Spleen (tissue), 13 donors: ENCODE measurements at places on chromosomes 2 and 18. TPM values are rescaled to one million over a fixed set of nuclear protein-coding genes. Genes with fewer than 3 reads are reported as not detected.

TNFAIP6 gene
- 3.5 TPM for total RNA-seq

ZNF521 gene
- 104 TPM for total RNA-seq

ALLC gene
- total RNA-seq: not detected

ZNF804A gene
- total RNA-seq: 0.54 TPM

ACSL3 gene
- total RNA-seq: 34.5 TPM

AQP4 gene
- 0.98 TPM for total RNA-seq

OSR1 gene
- total RNA-seq: not detected

SLC14A1 gene
- total RNA-seq: 11.3 TPM

PAX8 gene
- 2.3 TPM for total RNA-seq

DNA sequence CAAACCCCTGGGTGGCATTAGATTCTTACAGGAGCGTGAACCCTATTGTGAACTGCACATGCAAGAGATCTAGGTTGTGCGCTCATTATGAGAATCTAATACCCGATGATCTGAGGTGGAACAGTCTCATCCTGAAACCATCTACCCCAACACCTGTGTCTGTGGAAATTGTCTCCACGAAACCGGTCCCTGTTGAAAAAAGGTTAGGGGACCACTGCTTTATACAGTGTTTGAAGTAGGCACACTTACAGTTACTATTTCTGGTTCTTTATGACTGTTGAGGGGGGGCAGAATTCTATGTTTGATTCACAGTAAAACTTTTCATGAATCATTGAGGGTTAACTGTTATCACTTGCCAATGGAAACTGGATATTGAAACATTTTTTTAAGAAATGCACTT is 72.0 kb downstream of the RIF1 start:
- no peak for DNase-seq

DNA sequence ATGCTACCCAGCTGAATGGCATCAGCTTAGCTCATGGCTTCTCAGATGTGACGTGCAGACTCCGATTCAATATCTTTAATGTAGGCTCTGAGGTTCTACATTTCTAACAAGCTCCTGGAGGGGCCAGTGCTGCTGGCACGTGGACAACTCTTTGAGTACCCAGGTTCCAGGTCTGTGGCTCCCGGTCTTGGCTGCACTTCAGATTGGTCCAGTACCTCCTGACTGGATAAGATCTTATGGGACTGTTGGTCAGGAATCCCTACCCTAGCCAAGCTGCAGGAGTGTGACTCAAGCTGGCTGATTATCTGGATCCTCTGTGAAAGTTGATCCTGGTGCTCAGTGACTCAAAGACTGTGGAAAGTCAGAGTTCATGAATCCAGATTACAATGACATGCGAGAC is 222.1 kb downstream of the ANKRD30B start:
- no peak for DNase-seq

DNA sequence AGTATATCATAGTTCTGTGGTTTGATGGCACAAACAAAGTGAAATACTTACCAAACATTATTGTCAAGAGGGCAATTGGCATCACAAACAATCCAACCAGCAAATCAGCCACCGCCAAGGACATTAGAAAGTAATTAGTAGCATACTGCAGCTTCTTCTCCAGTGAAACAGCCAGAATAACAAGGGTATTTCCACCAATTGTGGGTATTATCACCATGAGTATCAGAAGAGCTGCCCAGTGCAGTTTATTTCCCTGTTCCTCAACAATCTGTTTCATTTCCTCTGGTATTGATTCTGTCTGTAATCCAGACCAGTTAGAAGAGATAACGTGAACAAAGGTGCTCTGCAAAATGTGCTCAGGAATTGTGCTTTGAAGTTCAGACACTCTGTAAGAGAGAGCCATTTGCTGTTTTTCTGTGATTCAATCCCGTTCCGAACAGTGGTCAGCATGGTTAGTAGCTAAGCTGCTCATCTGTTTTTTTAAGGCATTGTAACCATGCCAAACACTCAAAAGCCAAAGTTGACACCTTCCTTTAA is 1.4 kb downstream of the HTR2B start:
- DNase-seq: no peak

GRCh38 chr18:63444580-63444979 is 22.3 kb upstream of the VPS4B start:
- no peak for DNase-seq

DNA sequence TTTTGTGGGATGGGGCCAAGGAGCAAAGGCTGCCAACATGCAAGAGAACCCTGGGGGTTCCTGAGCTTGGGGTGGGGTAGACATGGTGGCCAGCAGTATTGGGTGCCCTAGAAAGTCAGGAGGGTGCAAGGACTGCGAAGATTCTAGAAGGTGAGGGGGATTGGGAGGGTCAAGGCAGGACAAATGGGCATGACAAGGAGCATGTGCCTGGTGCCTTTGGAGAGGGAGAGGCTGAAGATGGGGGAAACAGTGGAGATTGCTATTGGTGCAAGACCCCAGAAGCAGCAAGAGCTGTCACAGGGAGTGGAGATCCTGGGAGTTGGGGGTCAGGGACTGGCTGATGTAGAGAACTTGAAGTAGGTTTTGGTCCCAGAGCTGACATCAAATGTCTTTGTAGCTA is 7.5 kb downstream of the B3GNT2 start:
- no peak for DNase-seq

- DNase-seq: no peak
Measured at GRCh38 chr2:148023861-148024260, 3.0 kb downstream of the MBD5 start.

GRCh38 chr18:43578706-43579105 is 301.4 kb upstream of the SYT4 start:
- no peak for DNase-seq

DNA sequence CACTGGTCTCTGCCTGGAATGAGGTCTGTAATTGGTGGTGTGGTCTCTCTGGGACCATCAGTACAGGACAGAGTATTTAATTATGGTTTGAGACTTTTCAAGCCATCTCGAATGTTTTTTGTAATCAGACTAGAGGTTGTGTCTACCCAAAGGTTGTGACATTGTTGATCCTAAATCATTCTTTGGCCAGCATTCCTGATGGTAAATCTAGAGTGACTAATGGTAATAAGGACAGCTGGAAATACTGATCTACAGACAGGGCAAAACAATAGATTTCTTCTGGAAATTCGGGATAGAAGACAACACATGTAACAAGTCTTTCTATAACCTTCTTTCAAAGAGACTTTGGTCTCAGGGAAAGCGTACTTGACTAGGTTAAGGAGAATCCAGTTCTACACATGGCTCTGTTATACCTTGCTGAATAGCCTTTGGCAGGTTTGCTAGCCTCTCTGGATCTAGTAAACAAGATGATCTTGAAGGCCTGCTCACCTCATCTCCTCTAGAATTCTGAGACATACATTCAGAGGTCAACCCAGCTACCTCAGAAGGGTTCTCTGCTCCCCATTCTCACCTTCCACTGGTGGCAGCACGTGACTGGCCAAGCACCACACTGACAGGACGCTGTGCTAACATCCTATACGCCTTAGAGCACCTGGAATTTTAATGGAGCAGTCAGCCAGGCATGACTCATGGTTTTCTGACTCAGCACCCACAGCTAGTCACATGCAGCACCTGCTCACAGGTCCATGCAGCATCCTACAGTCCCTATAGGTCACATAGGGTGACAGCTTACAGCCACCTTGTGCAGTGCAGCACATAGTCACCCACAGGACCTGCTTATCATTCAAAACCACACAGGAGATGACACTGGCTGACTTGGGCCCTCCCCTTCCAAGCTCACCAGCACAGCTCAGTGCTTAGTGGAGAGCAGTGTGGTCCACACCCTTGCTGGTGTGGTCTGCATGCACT is 12.2 kb downstream of the PLB1 start:
- DNase-seq: no peak

- DNase-seq: no peak
Measured at GRCh38 chr2:112216167-112216566, 38.7 kb downstream of the ZC3H8 start.

GRCh38 chr2:226845386-226846116 is 9.7 kb downstream of the RHBDD1 start:
- DNase-seq: no peak

DNA sequence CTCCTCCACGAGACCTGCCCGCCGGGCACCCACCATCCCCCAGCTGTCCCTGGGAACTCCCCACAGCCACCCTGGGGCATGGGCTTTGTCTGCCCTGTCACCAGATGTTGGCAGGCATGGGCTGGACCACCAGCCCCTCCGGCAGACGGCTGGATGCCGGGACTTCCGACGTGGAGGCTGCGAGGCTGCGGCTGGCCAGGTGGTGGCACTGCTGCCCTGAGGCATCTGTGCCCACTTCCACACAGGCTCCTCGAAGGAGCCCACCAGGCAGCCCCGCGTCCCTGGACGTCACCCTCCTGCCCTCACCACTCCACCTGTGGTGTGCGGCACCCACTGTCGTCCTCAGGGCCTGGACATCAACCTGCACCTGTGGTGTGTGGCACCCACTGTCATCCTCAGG is 319.9 kb upstream of the SALL3 start:
- DNase-seq: no peak

GRCh38 chr18:10898417-10898974 is 250.9 kb downstream of the PIEZO2 start:
- no peak for DNase-seq

DNA sequence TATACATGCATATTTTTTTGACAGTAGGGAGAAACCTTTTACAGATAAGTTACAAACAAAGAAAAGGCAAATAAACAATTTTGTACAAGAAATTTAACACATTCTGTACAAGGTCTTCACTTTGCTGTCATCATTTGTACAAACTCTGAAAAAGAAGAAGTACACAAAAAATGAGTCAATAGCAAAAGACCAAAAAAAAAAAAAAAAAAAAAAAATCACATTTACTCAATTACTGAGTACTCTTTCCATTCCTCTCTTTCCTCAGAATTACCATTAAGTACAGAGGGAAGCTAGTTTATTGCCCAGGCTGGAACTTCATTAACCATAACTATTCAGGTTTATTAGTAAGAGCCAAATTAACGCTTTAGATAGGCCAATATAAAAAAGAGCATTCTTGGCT is 5.6 kb upstream of the STPG4 start:
- no peak for DNase-seq

DNA sequence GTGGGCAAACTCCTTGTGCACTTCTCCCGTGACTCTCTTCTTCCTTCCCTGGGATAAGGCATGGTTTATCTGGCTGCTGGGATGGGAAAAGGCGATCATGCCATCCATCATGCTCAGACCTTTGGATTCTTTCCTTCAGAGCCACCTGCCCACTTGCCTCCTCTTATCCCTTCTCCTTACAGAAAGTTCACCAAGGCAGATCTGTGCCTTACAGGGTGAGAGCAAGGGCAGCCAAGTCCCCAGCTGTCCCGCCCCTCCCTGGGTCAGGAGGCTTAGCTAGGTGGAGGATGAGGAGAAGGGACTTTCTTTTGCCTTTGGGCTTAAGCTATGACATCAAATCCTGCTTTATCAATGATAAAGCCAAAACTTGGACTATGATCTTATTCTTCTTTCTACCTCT is 47.6 kb downstream of the KCNE4 start:
- DNase-seq: no peak

- DNase-seq: peak; percentile 45
Measured at GRCh38 chr2:241949736-241950412, 80.3 kb downstream of the RTP5 start.

GRCh38 chr2:21461754-21462240 is 338.0 kb downstream of the TDRD15 start:
- DNase-seq: no peak

- no peak for DNase-seq
Measured at GRCh38 chr2:182941919-182942318, 75.5 kb upstream of the FRZB start.

DNA sequence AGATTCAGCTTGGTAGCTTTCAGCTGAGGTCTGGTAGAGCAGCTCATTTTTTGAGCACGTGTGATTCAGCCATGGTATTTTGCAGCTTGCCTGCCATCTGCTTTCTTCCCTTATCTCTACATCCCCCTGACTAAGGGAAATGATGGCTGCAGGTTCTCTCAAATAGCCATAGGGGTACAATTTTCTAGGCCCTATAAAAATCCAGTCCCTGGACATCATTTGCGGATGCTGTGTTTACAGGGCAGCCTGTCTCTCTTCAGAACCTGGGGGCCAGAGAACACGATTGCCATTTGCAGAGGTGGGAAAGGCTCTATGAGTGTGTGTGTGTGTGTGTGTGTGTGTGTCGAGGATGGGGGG is 442.7 kb upstream of the MEIS1 start:
- DNase-seq: no peak

- no peak for DNase-seq
Measured at GRCh38 chr2:45283764-45284620, 274.7 kb upstream of the SIX2 start.

DNA sequence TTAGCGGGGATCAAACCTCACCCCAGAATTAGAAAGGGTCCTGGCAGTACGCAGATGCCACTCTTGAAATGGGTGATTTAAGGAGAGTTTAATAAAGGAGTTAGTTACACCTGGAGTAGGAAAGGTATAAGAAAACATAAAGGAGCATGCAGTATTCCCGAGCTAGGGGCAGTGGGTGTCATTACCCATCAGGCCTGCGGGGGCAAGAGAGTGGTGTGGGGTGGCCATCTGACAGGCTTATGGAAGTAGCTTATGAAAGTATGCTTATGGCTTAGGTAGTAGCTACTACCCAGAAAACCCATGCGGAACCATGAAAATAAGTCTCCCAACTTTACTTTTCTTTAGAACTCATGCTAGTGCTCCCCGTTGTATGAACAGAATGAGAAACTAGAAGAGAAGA is 568.9 kb upstream of the ACVR2A start:
- no peak for DNase-seq

DNA sequence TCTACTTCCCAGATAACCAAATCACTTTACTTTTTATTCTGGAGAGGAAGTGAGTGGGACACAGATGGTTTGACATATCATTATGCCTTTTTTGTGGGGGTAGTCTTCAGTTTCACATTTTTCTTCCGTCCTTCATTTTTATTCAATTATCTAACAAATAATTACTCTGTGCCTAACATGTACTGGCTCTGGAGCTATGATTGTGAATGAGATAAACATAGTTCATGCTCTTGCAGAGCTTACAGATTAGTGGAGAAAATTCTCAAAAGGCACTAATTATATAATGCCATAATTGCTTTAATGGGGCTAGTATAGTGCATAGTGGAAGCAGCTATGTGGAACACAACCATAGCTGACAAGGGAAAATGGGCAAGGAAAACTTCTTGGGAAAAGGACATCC is 303.6 kb upstream of the TFPI start:
- DNase-seq: no peak

DNA sequence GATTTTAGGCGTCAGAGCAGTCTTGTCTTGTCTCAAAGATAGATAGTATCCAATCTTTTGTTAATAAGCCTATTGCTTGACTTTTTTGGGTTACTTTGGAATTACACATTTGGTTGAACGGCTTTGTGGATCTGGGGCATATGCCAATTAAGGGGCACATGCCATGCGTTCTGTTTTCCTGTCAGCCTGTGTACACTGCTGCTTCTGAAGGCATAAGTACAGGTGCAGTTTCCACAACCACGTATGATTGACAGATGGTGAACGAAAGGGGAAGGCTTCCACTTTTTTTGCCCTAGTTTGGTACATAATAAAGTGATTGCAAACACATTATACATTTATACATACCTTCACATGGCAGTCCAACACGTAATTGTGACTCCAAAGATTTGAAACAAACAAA is 102.3 kb downstream of the RAPH1 start:
- no peak for DNase-seq

DNA sequence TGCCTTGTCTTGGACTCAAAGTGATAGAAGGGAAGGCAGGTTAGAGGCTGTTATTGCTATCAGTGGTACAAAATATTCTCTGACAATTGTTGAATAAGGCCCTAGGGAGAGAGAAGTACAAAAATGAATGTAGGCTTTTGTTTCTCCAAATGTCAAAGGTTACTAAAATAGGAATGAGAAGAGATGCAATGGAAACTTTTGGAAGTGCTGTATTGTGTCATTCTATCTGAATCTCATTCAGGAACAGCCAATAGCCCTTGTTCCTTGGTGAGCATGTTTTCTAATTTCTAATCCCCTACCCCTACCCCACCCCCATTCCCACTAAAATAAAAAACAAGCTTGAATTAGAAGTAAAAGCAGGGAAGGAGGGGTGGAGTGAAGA is 166.4 kb downstream of the GPD2 start:
- no peak for DNase-seq
